ENCODE measurements at places on chromosomes 1 and 21. TPM values are rescaled to one million over a fixed set of nuclear protein-coding genes. Genes with fewer than 3 reads are reported as not detected.

The FCRL5 gene
- not detected for total RNA-seq

The SHE gene
- total RNA-seq = not detected

DNA sequence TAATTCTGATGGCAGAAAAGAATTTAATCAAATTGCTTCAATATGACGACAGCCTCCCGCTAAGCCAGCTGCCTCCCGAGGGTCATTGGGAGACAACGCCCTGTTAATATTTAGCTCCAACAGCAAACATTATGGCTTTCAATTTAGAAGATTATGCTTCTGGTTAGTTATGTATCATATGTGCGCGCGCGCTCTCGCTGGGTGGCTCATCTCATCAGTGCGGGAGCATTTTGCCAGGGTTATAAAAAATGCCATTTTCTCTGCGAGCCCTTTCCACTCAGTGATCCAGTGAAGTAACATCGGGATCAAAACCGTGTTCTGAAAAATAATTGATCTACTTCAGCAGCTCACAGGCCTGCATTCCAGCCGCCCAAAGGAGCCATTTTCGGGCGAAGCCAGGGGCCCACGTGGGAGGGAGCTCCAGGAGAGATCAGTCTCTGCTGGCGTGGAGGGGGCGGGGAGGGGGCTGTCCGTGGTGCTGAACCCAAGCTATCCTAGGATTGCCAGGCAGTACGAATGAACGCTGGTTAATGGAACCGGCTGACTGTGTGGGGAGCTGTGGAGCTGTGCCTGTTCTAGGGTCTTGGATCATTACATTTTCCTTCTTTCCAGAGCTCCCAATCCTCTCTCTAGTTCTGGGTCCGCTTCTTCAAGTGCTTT, 219.1 kb upstream of the ZC3H12A start:
- no peak for DNase-seq

DNA sequence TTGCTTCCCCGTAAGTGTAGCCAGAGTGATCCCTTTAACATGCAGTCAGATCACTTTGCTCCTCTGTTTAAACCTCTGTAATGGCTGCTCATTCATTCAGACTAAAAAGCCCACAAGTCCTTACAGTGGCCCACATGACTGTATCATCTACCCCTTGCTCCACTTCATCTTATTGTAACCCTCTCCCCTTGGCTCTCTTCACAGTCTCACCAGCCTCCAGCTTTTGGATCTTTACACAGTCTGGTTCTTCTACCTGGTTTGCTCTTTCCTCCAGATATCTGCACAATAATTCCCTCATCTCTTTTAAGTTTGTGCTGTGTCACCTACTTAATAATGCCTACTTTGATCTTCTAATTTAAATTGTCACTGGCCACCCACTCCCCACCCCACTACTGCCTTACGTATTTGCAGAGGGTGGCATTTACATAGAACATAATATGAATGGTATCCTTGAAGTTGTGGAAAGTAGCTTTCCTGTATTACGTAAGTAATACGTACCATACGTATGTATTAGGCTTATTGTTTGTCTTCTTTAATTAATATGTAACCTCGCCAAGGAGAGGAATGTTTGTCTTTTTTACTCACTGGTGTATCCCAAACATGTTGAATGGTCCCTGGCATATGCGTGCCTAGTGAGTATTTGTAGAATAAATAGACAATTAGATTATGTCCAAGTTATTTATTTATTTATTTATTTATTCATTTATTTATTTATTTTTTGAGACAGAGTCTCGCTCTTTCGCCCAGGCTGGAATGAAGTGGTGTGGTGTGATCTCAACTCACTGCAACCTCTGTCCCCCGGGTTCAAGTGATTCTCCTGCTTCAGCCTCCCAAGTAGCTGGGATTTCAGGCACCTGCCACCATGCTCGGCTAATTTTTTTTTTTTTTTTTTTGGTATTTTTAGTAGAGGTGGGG, 48.6 kb downstream of the TSNAX start:
- no peak for DNase-seq

GRCh38 chr1:170218257-170218650, 72.5 kb downstream of the NTMT2 start:
- no peak for DNase-seq

DNA sequence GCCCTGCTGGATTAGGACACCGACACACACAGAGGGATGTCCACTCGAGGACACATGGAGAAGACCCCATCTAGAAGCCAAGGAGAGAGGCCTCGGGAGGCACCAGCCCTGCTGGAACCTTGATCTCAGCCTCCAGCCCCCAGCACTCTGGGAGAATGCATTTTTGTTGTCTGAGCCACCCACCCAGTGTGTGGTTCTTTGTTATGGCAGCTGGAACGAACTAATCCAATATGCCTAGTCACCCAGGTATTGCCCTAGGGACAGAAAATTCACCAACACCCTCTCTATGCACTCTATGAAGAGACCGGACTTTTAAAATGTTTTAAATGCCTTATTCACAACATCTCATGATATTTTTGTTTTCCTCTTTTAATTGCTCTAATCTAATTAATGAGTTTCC, 117.4 kb downstream of the CRYAA start:
- DNase-seq = no peak

DNA sequence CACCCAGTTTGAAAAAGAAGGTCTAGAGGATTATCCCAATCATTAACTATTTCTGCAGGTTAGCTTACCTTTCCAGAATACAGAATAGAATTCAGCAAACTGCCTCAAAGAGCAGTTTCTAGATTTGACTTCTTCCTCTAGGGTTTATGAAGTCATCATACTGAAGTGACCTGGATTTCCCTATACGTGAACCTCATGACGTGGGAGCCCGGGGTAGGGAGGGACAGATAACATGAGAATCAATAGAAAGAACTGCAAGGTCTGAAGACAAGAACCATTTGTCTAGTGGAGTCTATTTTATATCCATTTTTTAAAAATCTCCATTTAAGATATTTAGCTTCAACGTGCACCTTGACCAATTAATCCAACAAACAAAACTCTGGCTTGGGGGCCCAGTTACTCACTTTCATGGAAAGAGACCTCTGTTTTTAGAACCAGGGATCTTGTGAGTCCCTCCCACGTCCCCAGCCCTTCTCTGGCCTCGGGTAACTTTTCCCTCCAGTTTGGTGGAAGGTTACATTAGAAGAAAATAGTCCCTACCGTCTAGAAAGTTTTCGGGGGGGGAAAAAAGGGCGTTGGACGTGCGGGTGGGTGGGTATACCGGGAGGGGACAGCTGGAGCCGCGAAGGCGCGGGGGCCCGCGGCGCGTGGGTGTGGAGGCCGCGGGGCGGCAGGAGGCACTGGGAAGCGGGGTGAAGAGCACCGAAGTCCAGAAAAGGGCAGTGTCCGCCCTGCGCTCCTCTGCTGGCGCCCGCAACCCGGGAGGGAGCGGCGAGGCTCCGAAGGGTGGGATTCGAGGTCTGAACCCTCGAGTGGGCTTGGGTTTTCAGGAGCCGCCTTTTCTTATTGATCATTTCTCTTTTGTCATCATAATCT, 13.8 kb upstream of the POGZ start:
- DNase-seq = no peak

- DNase-seq = no peak
Measured at GRCh38 chr1:43402089-43402865, 12.6 kb downstream of the SZT2 start.
